ENCODE measurements at places on chromosomes 3 and 15.

GRCh38 chr3:14289590-14290461 is 111.2 kb downstream of the LSM3 start:
- no peak for DNase-seq

DNA sequence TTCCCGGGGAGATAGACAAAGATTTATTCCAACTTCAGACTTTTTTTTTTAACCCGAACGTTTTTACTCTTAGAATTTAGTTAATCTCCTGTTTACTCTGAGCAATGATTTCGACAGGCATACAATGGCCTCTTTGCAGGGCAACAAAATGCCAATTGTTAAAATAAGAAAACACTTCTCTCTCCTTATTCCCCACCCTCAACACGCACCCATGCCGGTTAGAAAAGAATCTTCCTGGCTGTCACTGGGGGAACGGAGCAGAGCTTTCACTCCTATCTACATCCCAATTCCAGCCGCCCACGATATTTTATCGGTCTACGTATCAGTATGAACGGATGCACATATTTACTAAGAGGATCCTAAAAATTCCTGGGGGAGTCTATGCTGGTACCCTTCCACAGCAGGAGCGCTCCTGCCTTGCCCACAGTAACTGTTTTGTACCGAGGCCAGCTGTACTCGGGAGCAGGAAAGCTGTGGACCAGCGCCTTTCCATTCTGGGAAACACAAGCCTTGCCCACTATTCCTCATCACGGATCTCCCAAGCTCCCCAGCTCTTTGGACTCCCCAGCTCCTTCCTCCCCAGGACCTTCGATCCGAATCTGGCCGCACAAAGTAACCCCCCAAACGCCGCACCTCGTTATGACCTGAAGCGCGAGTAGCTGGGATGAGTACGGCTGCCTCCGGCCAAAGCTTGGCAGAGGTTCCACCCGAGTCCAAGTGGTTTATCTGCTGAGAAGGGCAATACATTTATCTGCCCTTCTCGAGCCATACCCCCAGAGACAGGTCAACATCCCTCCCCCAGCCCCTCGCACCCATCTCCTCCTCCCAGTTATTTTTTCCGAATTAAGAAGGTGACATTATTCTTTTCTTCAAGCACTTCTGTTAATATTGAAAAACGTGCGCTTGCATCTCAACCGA is 2.2 kb upstream of the FOXB1 start:
- DNase-seq: no peak

DNA sequence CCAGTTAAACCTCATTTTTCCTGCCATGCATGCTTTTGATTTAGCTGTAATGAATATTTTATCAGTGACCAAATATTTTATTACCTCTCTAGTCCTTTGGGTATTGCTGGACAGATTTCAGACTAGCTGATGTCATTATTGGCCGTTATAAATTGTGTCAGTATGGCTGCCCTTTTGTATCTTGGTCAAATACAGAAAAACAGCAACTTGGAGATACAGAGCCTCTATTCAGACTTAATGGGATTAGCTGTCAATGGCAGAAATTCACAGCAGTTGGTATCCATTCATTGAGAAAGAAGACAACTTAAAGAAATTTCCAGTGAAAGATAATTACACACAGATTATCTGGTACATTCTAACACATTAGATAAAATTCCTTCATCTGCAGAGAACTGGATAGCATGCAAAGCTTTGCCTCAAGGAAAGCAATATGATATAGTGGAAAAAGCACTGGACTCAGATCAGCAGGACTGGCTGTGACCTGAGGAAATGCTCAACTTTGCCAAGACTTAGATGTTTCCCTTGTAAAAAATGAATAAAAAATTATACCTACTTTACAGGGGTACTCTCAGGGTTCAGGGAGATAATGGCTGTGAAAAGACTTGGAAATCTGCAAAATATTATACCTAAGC is 20.8 kb downstream of the COL6A6 start:
- DNase-seq: no peak

GRCh38 chr3:105933871-105934270 is 65.1 kb upstream of the CBLB start:
- DNase-seq: no peak

DNA sequence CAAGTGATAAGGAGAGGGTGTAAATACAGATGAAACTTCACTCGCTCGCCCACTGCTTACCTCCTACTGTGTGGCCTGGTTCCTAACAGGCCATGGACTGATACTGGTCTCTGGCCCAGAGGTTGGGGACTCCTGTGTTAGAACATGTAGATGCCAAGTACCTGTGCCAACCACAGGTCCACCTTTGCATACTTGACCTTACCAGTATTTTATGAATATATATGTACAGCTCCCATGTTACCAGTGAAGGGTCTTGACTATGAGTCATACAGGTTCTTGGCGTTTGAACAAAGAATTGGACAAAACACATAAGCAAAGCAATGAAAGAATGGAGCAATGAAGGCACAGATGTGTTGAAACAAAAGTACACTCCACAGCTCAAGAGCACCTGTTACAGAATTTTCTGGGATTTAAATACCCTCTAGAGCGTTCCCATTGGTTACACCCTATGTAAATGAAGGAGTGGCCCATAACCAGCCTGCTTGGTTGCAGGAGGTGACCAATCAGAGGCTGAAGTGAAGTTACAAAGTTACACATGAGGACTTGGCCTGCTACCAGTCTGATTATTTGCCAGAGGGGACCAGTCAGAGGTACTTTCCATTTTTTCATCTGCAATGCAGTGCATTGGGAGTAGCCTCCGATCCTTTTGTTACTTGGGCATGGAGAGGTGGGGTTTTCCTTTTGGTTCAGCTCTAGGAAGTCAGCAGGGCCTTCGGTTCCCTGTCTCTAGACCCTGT is 1.7 kb upstream of the GFM1 start:
- no peak for DNase-seq

DNA sequence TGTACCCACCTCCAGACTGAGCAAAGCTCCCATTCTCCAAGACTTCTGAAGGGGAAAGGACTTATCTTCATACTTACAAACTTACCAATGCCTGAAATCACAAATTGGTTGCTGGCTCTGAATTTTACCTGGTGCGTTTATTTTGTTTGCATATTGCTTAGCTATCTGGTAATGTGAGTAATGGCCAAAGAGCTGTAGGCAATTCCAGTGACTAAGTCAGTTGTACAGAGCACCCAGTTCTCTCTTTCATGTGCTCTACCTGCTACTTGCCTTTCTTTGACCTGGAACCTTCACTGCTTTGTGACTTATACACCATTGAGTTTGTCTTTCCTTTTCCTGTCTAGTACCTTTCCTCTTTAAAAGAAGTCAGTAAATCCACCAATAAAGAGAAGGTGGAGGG is 755.9 kb upstream of the LMCD1 start:
- no peak for DNase-seq

DNA sequence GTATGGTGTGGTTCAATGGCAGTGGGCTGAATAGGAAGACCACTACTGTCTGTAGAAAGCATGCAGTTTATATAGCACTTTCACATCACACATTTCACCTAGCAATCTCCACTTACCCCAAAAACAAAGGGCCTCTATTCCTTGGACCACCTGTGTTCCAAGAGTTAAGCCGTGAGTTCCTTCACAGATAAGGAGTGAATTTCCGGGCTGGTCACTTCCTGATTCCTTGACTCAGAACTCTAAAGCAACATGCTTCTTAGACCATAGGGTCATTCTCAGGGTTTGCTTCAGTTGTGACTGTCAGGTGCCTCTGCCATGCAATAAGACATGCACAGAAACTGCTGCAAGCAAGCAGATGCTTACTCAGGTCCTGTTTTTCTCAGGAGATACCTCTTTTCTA is 588.5 kb upstream of the TGFBR2 start:
- DNase-seq: no peak

- no peak for DNase-seq
Measured at GRCh38 chr3:108159865-108160264, 62.4 kb downstream of the IFT57 start.
